Adipocyte (in vitro differentiated cells): ENCODE measurements at places on chromosomes 4 and X.
A peak's percentile ranks its signal among the peaks of the same experiment; 100 is the strongest.

GRCh38 chr4:54144661-54145171 is 44.8 kb downstream of the GSX2 start:
- DNase-seq: no peak

- DNase-seq: peak; percentile 80
Measured at GRCh38 chr4:76430519-76431388, 4.3 kb upstream of the SHROOM3 start.

GRCh38 chrX:10450229-10450958 is 170.0 kb downstream of the MID1 start:
- DNase-seq: peak; percentile 78

DNA sequence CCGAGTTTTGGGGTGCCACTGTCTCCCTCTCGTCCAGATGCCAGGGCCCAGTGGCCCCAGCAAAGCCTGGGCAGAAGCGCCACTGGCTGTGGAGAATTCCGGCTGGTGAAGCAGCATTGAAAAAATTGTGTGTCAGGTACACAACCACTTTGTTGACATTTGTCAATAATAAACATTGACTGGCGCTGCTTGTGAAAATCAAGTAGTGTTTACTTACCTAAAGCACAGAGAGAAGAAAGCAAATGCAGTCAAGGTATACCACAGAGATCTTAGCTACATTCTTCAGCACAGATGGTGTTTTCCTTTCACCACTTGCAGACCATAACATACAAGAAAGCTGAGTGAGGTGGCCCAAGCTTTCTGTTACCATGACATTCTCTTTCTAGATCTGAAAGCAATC is 14.5 kb upstream of the SLC7A11 start:
- DNase-seq: no peak

- no peak for DNase-seq
Measured at GRCh38 chrX:99939883-99940232, 470.2 kb downstream of the PCDH19 start.

- DNase-seq: no peak
Measured at GRCh38 chr4:83569987-83570386, 34.1 kb downstream of the GPAT3 start.

DNA sequence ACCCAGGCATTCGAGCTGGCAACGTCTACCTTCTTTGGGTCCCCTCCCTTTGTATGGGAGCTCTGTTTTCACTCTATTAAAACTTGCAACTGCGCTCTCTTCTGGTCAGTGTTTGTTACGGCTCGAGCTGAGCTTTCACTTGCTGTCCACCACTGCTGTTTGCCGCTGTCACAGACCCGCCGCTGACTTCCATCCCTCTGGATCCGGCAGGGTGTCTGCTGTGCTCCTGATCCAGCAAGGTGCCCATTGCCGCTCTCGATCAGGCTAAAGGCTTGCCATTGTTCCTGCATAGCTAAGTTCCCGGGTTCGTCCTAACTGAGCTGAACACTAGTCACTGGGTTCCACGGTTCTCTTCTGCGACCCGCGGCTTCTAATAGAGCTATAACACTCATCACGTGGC is 183.5 kb upstream of the GALNTL6 start:
- no peak for DNase-seq

GRCh38 chrX:37955273-37955672 is 51.1 kb upstream of the SYTL5 start:
- peak; percentile 7 for DNase-seq

DNA sequence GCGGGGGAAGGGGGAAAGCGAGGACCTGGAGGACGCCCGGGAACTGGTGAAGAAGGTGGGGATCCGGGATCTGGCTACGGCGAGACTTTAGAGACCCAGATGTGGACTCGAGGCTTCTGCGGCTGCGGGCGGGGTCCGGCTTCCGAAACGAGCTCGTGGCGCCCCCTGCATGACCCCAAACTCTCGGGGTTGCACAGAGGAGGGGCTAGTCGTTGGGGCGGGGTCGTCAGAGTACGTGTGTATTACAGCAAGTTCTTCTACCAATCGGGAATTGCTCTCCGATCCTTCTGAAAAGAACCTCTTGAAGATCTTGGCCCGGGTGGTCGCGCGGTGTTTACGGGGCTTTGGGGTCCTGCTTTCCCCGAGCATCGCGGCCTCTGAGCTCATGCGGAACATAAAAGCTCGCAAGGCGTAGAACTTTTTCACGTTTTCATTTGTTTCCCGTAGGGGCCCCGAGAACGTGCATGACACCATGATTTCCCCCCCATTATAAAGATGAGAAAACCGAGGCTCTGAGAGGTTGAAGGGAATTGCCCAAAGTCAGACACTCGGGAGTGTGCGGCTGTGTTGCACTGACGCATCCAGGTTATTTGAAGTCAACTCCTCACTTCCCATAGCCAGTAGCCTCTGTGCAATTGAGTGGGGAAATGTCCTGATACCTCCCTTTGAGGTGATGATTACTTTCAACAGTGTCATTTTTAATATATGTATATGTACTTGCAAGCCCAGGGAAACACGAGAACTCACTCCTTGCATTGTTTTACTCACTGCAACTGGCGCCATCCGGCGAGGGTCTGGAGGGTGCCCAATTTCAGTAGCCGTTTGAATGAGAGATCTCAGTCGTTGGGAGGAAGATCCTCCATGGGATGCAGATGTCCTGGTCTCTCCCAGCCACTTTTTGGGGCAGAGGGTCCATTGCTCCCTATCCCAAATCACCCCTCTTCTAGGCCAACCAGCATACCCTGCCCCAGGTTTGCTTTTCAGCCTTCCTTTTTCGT is at the start of gene BEND4:
Gene BEND4, minus strand, starts transcription at position 149 of the 998 bp plus-strand sequence. CDS start 512 bp downstream, outside the sequence.
- DNase-seq: peak; percentile 1

GRCh38 chrX:108178143-108178498 is 86.5 kb downstream of the ATG4A start:
- DNase-seq: no peak

- no peak for DNase-seq
Measured at GRCh38 chr4:139078926-139079325, 63.3 kb downstream of the NOCT start.

GRCh38 chrX:72038868-72039267 is 92.8 kb downstream of the RTL5 start:
- no peak for DNase-seq

GRCh38 chr4:17066972-17067371 is 168.5 kb upstream of the LDB2 start:
- DNase-seq: peak; percentile 92

DNA sequence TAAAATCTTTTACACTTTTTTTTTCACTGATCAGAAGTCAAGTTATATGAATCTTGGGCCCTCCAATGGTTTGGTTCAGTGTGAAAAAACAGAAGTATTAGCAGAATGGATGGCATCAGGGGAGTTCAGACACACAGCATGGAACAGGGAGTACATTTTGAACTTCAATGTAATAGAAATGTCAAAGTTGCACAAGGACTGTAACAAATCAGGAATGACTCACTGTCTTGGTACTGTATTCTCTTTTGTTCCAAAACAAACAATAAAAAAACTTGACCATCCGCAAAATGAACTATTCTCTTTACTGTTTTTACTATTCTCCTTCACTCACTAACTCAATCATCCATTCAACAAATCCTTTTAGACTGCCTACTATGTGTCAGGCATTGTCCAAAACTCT is 401.0 kb downstream of the FSTL5 start:
- DNase-seq: peak; percentile 92

- no peak for DNase-seq
Measured at GRCh38 chr4:3328814-3329663, 36.2 kb downstream of the RGS12 start.

DNA sequence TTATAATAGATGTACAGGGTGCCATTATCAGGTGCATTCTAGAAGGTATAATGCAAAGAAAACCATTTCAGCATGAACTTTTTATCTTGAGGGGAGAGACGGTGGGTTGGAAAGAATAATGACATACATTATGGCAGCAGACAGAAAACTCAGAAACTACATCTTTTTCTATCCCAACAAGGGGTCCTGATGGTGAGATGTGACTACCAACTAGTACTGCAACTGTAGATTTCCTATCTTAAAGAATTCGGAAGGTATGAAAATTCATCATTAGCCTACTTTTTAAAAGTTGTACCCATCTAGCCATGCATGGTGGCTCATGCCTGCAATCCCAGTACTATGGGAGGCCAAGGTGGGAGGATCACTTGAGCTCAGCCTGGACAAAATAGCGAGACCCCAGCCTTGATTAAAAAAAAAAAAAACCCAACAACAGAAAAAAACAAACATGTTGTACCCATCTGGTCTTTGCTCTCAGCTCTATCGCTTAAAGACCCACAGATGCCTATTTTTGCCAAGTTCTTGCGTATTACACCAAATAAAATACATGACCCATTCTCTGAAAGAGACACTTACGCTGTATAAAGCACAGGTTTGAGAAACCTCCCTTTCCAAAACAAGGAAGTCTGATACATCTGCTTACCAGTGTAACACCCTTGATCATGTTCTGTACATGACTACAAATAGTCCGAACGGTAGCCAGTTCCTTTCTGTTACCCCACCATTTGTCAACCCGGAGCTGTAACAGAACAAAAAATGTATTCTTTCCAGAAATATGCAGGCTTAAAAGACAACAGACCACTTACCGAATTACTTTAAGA is 1.6 kb downstream of the RPL9 start:
- DNase-seq: no peak
